Fibroblast of villous mesenchyme (primary cell): ENCODE measurements at places on chromosomes 1 and 21. TPM values are rescaled to one million over a fixed set of nuclear protein-coding genes. Genes with fewer than 3 reads are reported as not detected.

VCAM1 gene
- 28.3 and 54.8 TPM in 2 replicates for total RNA-seq

S100A14 gene
- not detected in 2 replicates for total RNA-seq

TMEM269 gene
- total RNA-seq = under 0.01 TPM in 2 replicates

CFAP57 gene
- total RNA-seq = under 0.01 TPM in 2 replicates

CD53 gene
- not detected in 2 replicates for total RNA-seq

NTNG1 gene
- total RNA-seq = 2.9 and 9.1 TPM in 2 replicates

LRRC3 gene
- total RNA-seq = under 0.01 and 0.64 TPM in 2 replicates
